ENCODE measurements at places on chromosomes 7 and 10.

GRCh38 chr10:106540645-106541044 is 623.9 kb downstream of the SORCS1 start:
- no peak for DNase-seq

GRCh38 chr10:22589851-22590514 is 124.4 kb downstream of the PIP4K2A start:
- DNase-seq, result no peak

- no peak for DNase-seq
Observed at GRCh38 chr7:96244244-96244991, 77.5 kb downstream of the SLC25A13 start.

GRCh38 chr10:117184296-117184695 is 13.0 kb upstream of the KCNK18 start:
- DNase-seq, result no peak

- no peak for DNase-seq
Observed at GRCh38 chr10:6109444-6109775, 20.6 kb downstream of the RBM17 start.

DNA sequence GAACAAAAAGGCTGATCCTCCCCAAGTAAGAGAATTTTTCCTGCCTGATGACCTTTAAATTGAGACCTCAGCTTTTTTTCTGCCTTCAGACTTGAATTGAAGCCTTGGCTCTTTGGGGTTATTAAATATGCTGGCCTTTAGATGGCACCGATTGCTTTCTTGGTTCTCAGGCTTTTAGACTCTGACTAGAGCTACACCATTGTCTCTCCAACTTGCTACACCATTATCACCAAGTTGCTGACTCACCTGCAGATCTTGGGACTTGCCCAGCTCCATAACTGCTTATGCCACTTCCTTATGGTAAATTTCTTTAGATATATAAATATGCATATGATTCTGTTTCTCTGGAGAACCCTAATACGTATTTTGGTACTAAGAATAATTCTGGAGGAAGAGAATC is 3.1 kb upstream of the ABCA13 start:
- no peak for DNase-seq

- no peak for DNase-seq
Observed at GRCh38 chr7:36149694-36150452, 3.2 kb upstream of the EEPD1 start.

DNA sequence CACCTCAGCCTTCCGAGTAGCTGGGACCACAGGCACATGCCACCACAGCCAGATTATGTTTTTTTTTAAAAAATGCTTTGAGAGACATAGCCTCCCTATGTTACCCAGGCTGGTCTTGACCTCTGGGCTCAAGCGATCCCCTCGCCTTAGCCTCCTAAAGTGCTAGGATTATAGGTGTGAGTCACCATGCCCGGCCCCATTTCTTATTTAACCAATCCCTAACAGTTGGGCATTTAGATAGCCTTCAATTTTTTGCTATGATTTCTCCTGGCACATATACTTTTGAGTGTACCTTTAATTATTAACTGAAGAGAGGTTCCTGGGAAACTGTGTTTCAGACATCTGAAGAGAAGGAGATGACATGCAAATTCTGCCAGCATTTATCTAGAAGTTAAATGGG is 22.6 kb upstream of the AUTS2 start:
- no peak for DNase-seq

- DNase-seq, result no peak
Observed at GRCh38 chr10:133316266-133316665, 7.6 kb downstream of the ZNF511 start.

- no peak for DNase-seq
Observed at GRCh38 chr7:2283074-2283473, 31.2 kb downstream of the SNX8 start.

DNA sequence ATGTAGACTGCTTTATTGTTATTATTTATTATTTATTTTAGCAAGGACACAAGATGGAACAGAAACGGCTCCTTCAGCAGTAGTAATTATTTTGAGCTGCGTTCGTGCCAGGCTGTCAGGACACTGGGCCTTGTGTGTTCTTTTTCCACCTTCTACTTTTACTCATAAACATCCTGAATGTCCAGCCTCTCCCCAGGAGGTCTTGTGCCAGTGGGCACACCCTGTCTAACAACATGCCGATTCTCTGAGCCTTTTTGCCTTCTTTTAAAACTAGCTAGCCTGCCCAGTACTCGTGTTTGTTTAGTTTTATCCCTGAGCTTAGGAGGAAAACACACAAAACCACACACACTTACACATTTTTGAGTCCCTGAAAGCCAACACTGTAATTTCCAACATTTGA is 1.2 kb downstream of the SCIN start:
- no peak for DNase-seq

DNA sequence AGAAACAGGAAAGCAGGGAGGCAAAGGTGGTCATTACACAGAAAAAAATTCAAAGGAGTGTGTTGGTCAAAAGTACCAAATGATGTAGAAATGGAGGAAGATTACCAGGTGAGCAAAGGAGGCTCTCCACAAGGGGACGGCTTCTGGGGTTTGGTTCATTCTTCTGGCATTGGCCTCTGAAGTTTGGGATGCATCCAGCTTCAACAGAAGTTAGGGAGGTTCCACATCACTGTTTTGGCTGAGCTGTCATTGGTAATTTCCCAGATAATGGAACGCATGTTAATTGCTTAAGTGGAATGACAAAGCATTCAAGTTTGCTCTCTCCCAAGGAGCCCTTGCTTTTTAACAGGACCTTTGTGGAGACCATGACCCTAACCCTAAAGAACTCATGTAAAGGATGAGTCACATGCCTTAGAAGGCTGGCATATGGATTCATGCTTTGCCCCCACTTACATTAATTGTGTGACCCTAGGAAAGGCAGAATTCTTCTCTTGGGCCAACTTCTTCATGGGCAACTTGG is 398.6 kb downstream of the GPAM start:
- no peak for DNase-seq

GRCh38 chr10:15316145-15316544 is 54.9 kb downstream of the FAM171A1 start:
- no peak for DNase-seq

DNA sequence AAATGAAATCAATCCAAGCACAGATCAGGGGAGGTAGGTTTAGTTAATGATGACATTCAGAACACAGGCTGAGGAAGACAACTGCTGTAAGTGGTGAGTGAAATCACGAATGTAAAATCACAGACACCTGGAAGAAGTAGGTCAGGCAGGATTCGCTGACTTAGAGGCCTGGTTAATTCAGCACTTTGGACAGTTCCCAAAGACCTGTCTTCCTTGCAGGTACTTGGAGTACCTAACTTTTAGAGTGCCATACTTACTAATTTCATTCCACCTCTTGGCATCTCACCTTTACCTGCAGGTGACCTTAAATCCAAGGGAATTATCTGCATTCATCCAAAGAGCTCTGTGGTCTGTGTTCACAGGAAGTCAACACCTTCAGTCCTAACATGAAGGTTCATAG is 822.3 kb downstream of the PHTF2 start:
- no peak for DNase-seq

Measured in HEK293T (cell line).